ENCODE measurements at places on chromosomes 5 and 9.

DNA sequence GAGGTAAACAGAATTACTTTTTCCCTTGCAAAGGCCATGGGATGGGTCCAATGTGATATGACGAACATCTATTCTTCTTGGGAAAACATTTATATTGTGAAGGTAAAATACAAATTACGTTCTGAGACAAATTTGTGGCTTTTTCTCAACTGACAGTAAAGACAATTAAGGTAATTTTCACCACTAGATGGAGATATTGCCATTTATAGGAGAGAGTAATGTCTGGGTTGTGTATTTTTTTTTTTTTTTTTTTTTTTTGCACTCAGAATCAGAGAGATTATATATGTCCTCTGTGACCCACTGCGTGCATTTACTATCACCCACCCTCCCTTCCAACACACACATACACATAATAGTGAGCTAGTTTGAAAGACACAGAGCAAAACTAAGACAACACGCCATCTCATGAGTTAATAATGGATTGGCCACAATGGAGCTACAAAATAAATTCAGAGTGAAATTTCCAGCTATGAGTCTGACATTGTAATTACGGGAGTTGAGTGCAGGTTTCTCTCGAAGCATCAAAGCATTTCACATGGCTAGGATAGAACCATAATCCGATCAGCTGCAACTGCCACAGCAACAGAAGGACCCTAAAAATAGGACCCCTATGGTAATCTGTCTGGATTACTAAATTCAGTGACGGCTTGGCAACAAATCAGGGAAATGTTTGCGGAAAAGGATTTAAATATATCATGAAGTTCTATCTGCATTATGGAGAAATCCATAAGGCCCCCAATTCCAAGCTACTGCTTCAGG lies 49.2 kb downstream of the ANXA1 start:
- peak; percentile 45 for DNase-seq

DNA sequence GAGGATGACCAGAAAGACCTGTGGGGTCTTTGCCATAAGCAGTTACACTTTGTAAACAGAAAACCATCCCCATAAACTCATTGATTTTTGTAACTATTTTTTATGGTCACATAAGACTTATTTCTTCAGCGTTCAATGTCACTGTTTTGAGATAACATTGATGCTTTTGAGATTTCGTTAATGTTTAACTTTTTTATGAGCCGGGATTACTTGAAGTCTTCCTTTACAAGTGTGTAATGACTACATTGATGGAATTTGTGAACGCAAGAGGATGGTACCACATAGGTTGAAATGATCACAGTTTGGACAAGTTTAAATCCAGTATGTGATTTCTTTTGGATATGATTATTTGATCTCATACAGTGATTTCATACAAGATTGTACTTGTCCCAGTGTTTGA lies 1.8 kb downstream of the SLC12A2 start:
- DNase-seq = no peak

DNA sequence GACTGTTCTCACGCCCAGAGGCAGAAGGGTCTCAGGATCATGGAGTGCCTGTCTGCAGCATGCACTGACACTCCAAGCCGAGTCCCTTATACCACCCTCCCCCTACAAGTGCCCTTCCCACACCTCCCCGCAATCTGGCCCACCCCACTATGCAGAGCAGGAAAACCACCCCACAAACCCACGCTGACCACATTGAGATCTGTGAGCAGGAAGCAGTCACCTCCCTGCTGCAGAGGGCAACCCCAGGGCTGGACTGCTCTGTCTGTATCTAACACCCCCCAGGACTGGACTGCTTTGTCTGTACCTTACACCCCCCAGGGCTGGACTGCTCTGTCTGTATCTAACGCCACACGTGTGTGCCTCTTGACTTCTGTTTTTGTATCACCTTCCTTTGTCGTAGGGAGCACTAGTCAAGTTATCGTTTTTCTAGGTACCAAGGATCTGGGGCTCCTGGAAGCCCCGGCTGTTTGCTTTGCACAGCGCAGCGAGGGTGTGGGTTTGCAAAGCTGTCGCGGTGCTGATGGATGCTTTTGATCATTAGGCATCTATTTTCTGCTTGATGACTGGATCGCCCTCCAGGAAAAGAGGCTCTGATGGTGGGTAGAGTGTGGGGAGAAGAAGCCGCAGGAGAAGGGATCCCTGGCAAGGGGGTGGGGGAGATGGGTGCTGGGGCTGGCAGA lies 21.5 kb downstream of the OLFM1 start:
- no peak for DNase-seq

GRCh38 chr5:158590746-158591300 lies 508.9 kb downstream of the EBF1 start:
- no peak for DNase-seq

DNA sequence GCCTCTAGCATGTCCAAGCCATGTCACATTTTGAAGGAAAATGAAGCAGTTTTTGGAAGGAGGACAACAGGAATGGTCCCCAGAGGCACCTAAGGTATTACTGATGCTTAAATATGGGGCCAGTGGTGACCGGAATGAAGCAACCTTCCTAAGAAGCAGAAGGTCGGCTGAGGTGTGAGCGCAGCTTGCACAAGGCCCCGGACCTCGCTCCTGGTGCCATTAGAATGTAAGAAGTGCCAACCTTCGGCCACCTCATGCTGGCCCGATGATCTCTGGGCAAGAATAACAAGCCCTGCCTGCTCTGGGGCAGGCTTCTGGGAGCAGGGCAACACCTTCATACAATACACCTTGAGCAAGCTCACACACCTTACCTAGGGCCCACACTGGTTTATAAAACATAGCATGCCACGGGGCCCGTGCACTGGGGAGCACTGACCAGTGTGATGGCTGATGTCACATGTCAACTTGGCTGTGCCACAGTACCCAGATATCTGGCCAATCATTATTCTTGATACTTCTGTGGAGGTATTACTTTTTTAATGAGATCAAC lies 21.9 kb downstream of the SEMA4D start:
- no peak for DNase-seq

- no peak for DNase-seq
Measured at GRCh38 chr5:173050791-173051190, 5.4 kb upstream of the CREBRF start.

- no peak for DNase-seq
Measured at GRCh38 chr9:68914751-68915150, 99.2 kb downstream of the PRKACG start.

GRCh38 chr5:54705994-54706653 lies 188.6 kb downstream of the SNX18 start:
- no peak for DNase-seq

- DNase-seq = no peak
Measured at GRCh38 chr5:143758750-143759149, 53.2 kb upstream of the HMHB1 start.

- peak; percentile 54 for DNase-seq
Measured at GRCh38 chr5:78659714-78660113, 11.1 kb upstream of the LHFPL2 start.

Data from H4 (cell line).